ENCODE measurements at places on chromosomes 3 and 15.
A peak's percentile ranks its signal among the peaks of the same experiment; 100 is the strongest.

DNA sequence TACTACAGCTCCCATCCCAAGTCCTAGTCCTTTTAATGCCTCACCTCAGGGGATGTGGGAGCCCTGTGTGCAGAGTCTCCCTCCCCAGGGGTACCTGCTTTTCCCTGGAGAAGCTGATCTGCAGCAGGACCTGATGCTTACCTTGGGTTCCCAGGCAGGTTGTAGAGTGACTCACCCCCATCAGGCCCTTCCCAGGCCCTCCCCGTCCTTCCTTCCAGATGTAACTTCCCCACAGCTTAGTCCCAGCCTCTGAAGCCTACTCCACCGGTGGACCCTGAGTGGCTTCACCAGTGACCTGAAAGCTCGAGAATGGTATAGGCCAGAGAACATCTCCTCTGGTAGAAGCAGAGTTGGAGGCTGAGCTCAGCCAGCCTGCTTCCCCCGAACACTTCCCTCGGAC is 254.2 kb upstream of the STT3B start:
- no peak for DNase-seq

DNA sequence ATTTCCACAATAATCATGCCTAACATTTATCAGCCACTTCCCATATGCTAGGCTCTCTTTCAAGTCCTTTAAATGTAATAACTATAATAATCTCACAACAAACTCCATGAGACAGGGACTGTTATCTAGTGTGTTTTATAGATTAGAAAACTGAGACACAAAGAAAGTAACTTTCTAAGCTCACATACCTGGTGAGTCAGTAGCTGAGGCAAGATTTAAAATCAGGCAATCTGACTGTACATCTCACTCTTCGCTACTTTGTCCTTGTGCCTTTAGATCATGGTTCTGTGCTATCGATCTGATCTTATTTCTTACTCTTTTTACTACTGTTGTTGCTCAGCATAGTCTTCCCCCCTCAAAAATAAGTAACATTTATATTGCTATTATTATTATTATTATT is 295.5 kb downstream of the LPP start:
- peak; percentile 58 for DNase-seq

- DNase-seq: peak; percentile 69
Observed at GRCh38 chr15:50685976-50686468, 575 bp downstream of the TRPM7 start.

DNA sequence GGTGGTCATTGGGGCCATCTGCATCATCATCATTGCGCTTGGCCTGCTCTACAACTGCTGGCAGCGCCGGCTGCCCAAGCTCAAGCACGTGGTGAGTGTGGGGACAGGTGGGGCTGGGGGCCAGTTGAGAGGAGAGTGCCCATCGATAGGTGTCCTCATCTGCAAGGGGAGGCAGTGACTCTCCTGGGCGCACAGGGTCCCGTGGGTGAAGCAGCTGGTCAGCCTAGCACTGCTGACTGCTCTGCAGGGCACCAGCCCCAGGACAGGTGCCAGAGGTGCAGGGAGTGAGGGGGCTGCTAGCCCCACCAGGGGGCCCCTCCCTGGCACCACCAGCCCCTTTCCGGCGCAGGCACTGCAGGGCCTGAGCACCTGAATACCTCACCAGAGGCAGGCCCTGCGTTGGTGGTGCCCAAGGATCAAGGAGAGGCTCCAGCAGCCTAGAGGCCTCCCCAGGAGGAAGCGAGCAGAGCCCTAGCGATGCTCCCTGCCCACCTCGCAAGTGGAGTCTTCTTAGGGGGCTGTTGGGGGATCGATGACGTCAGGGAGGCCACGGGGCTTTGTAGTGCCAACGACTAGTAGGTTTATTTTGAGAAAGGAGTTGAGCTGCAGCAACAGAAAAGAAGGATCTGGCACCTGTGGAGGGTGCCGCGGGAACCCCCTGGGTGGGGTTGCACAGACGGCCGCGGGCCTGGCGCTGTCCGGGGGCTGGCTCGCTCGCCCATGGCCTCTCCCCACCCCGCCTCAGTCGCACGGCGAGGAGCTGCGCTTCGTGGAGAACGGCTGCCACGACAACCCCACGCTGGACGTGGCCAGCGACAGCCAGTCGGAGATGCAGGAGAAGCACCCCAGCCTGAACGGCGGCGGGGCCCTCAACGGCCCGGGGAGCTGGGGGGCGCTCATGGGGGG is 976 bp upstream of the ABTB1 start:
- no peak for DNase-seq

GRCh38 chr3:73086071-73086494 is 24.6 kb downstream of the EBLN2 start:
- peak; percentile 33 for DNase-seq

DNA sequence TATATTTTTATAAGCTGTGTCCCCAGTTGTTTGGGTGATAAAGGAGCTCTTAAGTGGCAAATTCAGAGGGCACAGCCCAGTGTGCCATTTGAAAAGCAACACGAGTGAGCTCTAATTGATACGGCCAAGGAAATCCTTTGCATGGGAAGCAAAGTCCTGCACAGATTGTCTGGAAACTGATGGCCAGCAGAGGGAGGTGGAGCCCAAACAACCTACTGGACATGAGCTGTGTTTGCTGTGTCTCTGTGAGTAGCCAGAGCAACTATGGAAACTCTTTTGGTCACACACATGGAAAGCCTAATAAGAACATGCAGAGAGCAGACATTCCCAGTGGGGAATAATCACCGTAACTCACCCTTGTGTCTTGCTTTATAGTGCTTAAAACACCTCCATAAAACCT is 24.4 kb downstream of the ONECUT1 start:
- peak; percentile 20 for DNase-seq

GRCh38 chr3:15756505-15756904 is 41.3 kb downstream of the ANKRD28 start:
- DNase-seq: no peak

- no peak for DNase-seq
Observed at GRCh38 chr3:65734792-65735191, 303.9 kb downstream of the MAGI1 start.

- DNase-seq: peak; percentile 83
Observed at GRCh38 chr3:15268033-15268631, 62.1 kb downstream of the CAPN7 start.

GRCh38 chr15:45100884-45101625 is 12.9 kb downstream of the DUOX2 start:
- no peak for DNase-seq

DNA sequence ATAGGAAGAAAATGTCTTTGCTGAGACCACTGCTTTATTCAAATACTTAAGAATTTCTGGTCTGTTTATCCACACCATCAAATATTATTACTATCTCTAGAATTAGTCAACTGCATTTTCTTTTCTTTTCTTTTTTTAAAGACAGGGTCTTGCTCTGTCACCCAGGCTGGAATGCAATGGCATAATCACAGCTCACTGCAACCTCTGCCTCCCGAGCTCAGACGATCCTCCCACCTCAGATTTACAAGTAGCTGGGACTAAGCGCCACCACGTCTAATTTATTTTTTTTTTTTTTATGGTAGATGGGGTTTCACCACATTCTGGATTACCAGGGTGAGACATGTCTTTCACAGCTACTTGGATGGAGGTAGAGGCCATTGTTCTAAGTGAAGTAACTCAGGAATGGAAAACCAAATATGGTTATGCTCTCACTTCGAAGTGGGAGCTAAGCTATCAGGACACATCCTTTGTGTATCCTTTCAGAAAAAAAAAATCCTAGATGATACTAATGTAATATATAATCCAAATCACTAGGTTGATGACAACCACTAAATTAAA is 52.8 kb downstream of the STAG1 start:
- DNase-seq: no peak

- no peak for DNase-seq
Observed at GRCh38 chr3:39079530-39079929, 27.7 kb downstream of the WDR48 start.

DNA sequence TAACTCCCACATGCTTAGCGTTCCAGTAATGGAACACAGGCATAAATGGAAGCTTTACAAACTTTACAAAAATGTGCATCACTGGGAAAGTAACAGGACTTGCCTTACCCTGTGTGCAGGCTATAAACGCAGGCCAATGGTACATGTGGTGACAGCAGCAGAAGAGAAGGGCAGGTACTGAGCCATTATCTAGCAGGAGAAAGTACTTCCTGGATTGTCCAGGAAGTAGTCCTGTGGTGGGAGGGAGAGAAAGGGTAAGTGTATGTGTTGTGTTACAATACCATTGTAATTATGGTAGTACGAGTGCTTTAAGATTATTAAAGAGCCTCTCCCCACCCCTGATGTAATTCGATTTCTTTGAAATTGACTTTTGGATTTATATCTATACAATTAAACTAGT is 5.3 kb downstream of the ATP1B3 start:
- no peak for DNase-seq

DNA sequence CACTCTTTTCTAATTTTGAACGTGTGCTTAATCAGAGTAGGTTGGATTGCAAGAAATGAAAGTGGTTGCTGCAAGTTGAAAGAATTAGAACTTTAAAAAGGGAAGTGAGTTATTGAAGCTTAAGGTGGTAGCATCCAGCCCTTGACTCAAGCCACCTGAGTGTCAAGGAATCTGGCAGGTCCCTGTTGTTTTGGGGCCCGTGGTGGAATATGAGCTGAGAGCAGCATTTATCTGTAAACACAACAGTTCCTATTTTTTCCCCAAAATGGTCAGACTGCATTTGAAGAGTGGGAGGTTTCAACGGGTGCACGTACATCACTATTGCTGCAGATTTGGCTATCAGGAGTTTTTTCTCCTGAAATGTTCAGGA is 1.7 kb downstream of the ITPR1 start:
- no peak for DNase-seq

DNA sequence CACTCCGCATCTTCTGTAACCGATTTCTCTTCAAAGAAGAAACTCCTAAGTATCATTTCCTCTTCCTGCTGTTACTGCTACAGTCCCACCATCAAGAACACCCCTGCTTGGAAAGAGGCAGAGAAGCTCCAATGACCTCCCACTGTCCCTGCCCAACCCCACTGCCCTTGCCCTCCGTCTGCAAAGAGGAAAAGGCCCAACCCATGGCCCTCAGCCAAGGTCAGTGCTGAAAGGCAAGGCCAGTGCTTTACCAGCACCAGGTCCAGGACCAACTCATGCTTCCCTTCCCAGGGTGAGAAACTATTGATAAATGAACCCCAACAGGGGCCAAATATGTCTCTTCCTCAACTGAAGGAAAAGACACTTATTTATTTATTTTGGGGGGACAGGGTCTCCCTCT is 22.5 kb downstream of the FAM240A start:
- no peak for DNase-seq

DNA sequence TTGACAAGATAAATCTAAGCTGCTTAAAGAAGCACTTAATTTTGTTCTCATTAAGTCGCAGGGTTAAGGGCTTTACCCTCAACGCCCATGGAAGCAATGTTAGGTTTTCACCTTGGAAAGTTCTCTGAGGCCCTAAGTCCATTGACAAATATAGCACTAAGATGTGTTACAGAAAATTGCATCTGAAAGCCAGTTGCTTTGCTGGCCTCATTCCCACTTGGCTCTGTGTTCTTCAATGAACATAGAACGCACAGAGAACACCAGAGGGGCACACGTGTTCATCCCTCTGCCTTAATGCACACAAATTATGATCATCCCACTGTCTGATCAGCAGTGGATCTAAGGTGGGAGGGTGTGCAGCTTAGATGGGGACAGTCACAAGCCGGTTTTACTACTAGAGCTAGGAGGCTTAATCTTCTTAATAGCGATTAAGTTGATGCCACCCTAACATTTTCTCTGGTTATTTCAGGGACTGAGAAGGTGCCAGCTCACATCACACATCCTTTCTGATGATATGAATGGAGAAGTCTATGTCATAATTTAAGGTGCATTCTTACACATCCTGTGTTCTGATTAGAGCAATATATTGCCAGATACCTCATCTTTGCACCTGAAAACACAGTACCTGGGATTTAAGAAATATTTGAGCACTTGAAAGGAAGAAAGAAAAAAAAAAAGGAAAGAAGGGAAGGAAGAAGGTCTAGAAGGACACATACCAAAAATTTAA is 224.4 kb upstream of the ICE2 start:
- no peak for DNase-seq

- DNase-seq: peak; percentile 79
Observed at GRCh38 chr15:92808598-92809063, 91.5 kb upstream of the CHD2 start.

- DNase-seq: no peak
Observed at GRCh38 chr3:59178698-59179097, 128.9 kb upstream of the CFAP20DC start.

GRCh38 chr15:25850154-25851111 is 12.7 kb downstream of the ATP10A start:
- DNase-seq: peak; percentile 27

- DNase-seq: no peak
Observed at GRCh38 chr3:154783061-154783460, 297.1 kb upstream of the MME start.

DNA sequence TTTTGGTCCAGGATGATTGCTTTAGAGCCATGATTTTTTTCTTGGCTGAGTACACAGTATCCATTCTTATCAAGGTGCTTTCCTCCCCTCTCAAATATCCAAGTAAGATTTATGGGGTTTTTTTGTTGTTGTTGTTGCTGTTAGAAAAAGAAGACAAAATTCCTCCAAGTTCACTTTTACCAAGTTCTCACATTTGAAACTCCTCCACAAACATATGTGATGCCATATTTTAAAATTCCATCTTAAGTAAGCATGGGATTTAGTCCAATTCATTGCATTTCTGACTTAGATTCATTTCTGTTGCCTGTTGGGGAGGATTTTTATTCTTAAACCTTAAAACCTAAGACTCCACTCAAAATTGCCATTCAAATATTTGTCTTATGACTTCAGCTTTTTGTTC is 128.6 kb upstream of the SPATA12 start:
- DNase-seq: no peak

- DNase-seq: no peak
Observed at GRCh38 chr3:26081166-26081565, 291.3 kb downstream of the OXSM start.

- no peak for DNase-seq
Observed at GRCh38 chr3:18137958-18138357, 287.2 kb downstream of the SATB1 start.

GRCh38 chr3:151964743-151965142 is 91.3 kb downstream of the SUCNR1 start:
- peak; percentile 24 for DNase-seq

GRCh38 chr3:155404486-155404885 is 111.0 kb upstream of the STRIT1 start:
- no peak for DNase-seq
